Stimulated activated CD8-positive, alpha-beta memory T cell treated with anti-CD3 and anti-CD28 coated beads, Interleukin-4, amount 100 ng/mL, for 1 hour (primary cell): ENCODE measurements at places on chromosomes 2 and 18.

- no peak for DNase-seq
Measured at GRCh38 chr2:175251425-175252041, 70.0 kb upstream of the ATP5MC3 start.

DNA sequence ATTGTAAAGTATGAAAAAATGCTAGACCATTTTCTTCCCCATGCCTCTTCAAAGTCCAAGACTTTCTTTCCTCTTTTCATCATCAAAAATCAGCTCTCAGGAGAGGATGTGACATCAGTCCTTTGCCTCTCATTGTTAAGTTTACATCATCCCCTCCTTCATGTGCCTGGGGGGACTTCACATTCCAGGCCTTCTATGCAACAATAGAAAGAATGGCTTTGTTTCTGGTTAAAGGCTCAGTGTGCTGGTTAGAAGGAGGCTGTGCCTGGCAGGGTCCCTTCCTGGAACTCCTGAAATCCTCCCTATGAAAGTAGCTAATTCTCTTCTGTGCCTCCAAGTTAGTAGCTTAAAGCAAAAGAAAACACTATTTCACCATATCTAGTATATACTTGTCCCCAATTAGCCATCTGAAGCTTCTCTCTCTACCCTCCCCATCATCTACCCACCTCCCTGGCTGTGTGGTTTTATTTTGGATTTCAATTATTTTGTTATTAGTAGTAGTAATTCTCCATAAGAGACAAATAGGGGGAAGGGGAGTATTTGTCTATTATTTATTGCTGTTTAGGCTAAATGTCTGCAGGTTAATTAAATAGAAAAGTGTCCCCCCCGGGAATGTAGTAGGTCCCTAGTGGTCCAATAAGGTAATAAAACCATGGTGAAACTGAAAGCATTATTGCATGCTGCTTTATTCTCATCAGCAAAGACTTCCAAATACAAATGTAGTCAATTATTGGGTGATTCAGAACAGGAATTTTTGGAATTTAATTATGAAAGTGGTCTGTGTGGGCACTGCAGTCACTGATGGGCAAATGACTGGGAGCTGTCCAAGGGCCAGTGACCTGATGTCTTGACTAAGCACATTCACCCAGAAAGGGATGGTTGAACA, 69.0 kb downstream of the CPO start:
- no peak for DNase-seq

GRCh38 chr2:129645335-129645734, 334.1 kb upstream of the RAB6C start:
- DNase-seq: no peak

DNA sequence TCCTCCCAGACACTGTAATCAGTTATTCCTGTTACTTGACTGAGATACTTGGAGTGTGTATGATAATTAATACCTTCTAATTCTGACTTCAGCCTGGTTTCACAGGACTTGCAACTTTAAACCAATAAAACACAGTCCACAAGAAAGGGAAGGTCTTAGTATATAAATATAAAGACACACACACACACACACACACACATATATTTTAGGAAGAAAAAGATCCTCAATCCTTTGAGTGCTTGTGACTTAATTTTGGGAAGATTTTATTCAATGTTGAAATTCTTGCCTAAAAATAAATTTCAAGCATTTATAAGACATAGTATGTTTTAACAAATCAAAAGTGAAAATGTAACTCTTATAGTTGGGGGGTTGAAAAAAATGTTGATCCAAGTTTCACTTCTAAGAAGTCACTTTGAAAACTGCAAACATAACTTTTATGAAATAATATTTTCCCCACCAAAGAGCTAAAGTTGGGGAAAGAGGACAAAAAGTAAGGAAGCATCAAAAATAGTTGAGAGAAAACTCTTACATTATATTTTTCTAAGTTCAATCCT, 824 bp upstream of the VPS54 start:
- DNase-seq: no peak

DNA sequence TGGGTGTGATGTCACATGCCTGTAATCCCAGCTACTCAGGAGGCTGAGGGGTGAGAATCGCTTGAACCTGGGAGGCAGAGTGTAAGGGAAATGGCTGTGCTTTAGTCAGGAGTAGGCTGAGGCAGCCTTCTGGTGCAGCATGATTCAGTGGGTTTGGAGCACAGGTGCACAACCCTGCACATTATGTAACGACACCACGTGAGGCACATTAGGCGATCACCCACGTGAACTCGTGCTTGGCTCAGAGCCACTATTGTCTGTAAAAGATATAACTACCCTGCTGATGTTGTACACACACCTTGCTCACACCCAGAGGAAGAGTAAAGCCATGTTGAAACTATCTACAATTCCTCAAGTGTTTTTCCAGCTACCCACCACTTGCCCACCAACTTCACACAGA, 54.8 kb upstream of the ZC3H15 start:
- no peak for DNase-seq

- DNase-seq: no peak
Measured at GRCh38 chr2:177742851-177743250, 329.7 kb downstream of the PDE11A start.

DNA sequence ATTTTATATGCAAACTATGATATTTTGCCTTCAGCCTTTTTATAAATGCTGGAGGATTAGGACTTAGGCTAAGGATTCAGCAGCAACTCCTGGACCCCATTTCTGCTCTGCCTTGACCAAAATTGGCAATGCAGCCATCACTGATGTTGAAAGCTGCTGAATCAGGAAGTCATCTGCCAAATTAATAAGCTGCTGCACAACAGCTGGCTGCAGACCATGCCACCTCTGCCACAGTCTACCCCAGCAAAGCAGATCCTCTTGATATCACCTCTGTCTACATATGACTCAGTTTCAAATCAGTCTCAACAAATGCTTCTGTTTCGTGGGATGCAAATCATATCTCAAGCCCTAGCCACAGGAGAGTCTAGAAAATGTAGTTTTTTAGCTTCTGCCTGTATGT, 7.1 kb upstream of the SOS1 start:
- DNase-seq: no peak

DNA sequence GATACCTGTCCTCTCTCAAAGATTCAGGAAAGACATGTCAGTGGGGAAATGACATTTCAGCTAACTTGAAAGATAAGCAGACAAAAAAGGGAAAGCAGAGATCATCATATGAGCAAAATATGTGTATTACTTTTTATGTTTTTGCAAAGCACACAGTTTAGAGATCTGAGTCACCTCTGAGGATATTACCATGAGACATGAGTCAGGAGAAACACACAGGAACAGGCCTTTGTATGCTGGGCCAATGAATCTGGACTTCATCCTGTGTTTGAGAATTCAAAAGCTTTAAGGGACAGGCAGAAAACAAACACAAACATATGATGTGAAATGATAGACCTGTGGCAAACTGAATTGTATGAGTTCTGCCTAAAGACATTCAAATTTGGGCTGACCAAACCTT, 306.0 kb upstream of the EPC2 start:
- DNase-seq: no peak
